ENCODE measurements at places on chromosomes 5 and 9.

DNA sequence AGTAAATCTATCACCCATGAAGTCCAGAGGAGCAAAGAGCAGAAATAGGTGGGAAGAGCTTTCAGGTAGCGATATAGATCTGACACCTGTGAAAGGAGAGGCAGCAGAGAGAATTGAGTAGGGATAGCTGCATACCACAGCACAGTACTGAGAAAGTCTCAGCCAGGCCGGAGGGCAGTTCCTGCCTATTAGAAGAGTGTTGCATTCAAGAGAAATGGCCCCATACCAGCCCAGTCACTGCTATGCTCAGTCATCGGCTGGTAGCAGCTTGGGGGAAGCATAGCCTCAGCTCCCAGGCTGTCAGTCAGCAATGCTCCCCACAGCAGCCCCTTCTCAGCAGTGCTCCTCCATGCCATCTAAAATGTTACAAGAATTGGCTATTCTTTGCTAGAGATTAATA is 285.1 kb upstream of the CDH6 start:
- DNase-seq: no peak

DNA sequence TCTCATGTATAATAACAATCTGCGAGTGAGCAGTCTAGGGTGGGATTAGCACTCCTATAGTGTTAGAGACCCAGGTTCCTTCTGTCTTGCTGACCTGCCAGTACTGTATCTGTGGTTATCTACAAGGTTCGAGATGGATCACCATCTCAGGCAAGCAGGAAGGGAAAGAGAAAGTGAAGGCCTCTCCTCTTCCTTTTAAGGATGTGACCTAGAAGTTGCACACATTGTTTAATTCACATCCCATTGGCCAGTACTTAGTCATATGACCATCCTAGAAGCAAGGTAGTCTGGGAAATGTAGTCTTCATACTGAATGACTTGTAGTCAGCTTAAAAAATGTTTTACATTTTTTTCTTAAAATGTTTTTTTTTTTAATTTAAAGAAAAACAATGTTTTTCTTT is 168.6 kb downstream of the CARTPT start:
- peak; percentile 40 for DNase-seq

DNA sequence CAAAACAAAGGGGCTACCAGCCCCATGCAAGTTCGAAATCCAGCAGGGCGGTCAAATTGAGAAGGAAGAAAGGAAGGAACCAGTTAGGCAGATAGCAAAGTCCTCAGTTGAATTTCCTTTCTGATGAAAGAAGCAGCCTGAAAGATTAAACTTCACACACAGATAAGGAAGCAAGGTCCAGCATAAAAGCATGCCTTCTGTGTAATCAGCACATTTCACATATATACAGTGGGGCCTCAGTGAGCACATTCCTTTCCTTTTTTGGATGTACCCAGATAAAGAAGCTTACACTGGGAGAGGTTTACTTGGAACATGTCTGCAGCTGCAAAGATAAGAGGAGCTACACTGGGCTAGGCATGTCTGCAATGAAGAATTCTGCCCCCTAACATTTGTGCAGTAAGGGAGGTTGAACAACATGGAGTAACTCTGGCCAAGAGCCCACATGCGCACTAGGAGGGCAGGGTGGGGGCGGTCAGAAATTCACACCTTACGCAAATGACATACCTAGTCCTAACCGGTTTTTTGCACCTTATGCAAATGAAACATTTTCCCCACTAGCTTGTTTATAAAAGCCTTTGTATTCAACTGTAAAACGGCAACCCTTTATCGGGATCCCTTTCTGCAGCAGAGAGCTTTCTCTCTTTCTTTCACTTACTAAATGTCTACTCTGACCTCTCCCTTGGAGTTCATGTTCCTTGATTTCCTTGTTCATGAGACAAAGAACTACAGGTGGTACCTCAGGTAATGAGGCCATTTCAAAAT is 149.7 kb upstream of the FBXL17 start:
- DNase-seq: no peak

DNA sequence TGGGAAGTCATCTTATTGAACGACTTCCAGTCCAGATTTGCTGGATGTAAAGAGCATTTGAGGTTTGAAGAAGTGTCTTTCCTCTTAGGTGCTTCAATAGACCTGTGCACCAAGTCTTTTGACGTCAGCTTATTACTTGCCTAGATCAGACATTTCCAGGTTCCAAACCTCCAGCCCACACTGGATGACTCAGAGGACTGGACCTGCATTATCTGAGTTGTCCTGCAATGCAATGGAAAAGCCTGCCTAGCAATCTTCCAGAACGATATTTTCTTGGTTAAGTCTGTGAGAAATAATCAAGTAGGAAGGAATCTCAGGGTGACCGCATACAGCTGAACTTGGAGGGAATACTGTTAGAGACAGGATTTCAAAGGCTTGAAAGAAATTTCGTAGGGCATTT is 147.2 kb upstream of the MOCS2 start:
- no peak for DNase-seq

DNA sequence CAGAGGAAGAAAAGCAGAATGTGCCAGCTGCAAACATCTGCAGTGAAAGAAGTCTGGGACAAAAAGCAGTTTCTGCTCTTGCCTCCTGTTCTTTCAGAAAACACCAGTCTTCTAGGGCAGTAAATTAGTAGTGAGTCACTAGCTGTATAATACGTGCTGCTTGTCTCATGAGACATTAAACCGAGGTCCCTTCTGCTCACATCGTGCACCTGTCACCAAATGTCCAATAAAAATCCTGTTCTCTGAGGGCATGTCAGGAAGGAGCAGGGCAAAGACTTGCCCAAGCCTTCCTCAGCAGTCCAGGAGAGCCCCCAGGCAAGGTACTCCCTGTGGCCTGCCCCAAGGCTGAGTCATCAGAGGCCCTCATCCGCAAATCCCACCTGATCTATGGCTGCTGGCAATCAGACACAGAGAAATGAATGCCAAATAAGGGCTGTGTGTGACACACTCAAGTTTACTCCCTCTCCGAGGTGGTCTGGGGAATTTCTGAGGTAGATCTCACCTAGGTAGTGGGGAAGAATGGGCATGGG is 255.3 kb upstream of the SMARCA2 start:
- no peak for DNase-seq

DNA sequence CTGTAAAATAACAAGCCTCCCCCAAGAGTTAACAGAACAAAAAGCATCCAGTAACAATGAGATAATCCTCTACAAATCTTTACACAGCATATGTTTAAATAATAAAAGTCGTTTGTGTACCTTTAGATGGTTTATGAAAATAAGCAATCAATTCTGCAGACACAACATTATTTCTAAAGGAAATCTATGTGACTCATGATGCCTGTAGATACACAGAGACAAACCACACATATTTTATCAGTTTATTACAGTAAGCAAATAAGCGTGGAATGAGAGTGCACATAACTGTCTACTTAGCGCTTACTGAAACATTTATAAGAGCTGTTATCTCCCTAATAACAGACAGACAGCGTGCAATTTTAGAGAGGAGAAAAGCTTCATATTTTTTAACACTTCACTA is 243.6 kb downstream of the AP3B1 start:
- DNase-seq: no peak

DNA sequence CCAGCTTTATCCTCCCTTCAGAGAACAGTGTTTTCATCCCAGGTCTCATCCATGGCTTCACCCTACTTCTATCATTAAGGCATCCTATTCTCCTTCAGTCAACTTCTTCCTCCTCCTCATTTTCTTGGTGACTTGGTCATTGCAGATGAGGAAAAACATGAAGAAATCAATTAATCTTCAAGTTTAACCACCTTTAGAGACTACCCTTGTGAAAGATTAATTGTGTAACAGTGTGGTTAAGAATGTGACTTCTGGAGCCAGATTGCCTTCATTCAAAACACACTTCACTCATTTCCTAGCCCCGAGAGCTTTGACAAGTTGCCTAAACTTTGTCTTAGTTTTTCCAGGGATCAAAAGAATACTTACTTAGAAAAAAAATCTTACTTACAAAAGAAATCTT is 110.0 kb downstream of the STK32A start:
- DNase-seq: no peak

- peak; percentile 1 for DNase-seq
Measured at GRCh38 chr5:144275329-144275728, 104.7 kb downstream of the KCTD16 start.

DNA sequence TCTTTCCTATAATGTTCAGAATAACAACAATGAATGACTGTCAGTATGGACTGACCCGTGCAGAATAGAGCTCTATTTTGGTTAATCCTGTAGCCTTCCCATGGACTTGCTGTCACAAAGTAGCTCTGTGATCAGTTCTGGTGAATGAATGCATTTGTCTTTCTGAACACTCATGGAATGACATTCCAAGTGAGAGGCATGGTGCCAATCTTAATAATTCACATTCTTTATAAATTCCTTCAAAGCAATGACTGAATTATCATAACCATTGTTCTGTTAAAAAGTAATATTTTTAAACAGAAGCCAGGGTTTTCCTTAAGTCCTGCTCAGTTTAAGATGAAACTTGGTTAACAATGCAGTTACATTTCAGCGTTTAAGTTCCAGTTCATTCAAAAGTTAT is 360.5 kb downstream of the ICE1 start:
- DNase-seq: no peak

GRCh38 chr9:110040788-110041187 is 167.2 kb downstream of the C9orf152 start:
- DNase-seq: no peak

DNA sequence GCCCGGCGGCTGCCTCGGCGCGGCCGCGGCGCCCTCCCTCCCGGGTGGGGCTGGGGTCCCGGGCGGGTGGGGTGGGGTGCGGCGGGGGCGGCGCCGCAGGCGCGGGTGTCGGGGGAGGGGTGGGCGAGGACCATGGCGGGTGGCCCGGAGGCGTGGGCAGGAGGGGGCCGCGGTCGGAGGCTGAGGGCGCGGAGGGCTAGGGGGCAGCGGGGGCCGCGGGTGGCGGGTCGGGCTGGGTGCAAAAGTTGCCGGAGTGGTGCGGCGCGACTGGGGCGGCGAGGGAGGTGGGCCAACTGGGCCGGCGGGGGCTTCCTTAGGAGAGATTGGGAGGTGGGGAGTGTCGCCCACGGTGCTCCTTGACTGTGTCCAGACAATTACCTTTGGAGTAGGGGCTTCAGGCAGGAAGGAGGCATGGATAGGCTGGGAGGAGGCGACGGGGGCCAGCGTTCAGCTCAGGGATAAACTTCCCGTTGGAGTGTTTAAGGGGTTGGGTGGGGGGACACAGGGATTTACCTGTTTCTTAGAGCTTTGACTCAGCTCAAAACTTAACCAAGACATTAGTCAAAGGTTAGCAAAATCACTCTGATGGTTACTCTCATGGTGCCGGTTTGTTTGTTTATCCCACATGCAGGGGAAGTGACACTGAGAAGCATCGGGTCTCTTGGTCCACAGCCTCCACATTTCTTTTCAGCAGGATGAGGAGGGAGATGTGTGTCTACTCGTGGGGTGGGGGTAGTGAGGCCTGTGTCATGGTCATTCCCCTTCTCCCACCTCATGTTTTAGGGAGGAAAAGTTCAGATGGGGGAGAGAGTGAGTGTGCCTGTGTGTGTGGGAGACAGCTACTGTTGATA is 859 bp downstream of the CSNK1G3 start:
- DNase-seq: peak; percentile 46

DNA sequence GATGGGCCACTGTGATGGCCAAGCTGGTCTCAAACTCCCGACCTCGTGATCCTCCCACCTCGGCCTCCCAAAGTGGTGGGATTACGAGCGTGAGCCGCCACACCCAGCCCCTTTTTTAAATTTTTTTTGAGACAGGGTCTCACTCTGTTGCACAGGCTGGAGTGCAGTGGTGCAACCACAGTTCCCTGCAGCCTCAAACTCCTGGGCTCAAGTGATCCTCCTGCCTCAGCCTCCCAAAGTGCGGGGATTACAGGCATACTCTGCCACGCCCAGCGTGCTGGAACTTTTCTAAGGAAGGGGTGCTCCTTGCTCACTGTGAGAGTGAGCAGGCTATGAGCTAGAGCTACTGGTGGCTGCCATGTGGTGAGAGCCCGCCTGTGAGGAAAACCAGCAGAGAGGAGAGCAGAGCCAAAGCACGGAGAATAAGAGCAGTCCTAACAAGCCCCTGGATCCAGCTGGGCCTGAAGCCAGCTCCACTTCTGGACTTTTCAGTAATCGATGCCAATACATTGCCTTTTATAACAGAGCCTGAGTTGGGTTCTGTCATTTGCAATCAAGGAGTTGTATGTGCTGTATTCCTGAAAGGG is 75.5 kb upstream of the UNC5A start:
- no peak for DNase-seq

DNA sequence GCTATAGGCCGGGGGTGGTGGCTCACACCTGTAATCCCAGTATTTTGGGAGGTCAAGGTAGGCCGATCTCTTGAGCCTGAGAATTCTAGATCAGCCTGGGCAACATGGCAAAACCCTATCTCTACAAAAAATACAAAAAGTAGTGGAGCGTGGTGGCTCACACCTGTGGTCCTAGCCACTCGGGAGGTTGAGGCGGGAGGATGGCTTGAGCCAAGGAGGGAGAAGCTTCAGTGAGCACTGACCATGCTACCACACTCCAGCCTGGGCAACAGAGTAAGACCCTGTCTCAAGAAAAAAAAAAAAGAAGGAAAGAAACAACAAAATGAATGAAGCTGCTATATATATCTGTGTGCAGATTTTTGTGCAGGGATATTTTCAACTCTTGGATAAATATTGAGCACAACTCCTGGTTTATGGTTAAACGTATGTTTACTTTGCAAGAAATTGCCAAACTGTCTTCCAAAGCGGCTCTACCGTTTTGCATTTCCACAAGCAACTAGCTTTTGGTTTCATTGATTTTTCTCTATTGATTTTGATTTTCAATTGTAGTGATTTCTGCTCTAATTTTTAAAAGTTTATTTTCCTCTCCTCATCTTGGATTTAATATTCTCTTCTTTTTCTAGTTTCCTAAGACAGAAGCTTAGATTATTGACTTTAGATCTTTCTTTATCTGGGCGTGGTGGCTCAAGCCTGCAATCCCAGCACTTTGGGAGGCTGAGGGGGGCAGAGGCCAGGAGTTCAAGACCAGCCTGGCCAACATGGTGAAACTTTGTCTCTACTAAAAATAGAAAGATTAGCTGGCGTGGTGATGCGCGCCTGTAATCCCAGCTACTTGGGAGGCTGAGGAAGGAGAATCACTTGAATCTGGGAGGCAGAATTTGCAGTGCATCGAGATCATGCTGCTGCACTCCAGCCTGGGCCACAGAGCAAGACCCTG is 49.2 kb downstream of the SPIN1 start:
- DNase-seq: no peak

DNA sequence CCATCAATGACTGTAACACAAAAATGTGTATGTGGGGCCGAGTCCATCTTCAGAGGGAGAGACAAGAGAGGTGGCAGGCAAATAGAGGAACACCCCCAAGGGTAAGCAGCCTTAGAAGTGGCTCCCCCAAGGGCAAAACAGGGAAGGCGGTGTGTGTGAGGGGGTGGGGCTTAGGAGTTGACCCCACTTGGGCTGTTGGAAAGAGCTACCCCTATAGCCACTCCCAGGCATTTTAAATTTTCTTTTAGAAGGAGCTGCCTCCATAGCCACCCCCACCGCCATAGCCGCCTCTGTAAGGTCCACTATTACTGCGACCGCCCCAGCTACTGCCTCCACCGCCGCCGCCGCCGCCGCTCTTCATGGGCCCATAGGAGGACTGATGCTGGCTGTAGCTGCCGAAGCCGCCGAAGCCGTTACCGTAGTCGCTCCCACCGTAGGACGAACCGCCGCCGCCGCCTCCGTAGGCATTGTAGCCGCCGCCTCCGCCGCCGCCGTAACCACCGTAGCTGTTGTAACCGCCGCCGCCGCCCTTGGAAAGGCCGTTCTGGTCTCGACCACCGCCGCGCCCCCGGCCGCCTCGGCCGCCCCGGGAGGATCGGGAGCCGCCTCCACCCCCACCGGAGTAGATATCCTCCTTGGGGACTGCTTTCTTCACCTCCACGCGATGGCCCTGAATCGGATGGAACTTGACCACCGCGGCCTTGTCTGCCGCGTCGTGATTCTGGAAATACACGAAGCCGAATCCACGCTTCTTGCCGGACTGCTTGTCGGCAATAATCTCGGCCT is 1.1 kb downstream of the HNRNPA0 start:
- DNase-seq: peak; percentile 70

- DNase-seq: no peak
Measured at GRCh38 chr9:128149001-128149701, at the start of gene LCN2. Gene LCN2, plus strand, starts transcription at chr9:128149453. Its CDS starts 73 bp downstream, at chr9:128149526.

Data from KBM-7 (cell line).